ENCODE measurements at places on chromosomes 1 and 21. TPM values are rescaled to one million over a fixed set of nuclear protein-coding genes. Genes with fewer than 3 reads are reported as not detected.

The CD101 gene
- total RNA-seq = 3.1 TPM

GRCh38 chr1:201054091-201054543, 30.6 kb upstream of the KIF21B start:
- DNase-seq = no peak

GRCh38 chr1:92503926-92504285, 17.2 kb upstream of the GFI1 start:
- DNase-seq = no peak

DNA sequence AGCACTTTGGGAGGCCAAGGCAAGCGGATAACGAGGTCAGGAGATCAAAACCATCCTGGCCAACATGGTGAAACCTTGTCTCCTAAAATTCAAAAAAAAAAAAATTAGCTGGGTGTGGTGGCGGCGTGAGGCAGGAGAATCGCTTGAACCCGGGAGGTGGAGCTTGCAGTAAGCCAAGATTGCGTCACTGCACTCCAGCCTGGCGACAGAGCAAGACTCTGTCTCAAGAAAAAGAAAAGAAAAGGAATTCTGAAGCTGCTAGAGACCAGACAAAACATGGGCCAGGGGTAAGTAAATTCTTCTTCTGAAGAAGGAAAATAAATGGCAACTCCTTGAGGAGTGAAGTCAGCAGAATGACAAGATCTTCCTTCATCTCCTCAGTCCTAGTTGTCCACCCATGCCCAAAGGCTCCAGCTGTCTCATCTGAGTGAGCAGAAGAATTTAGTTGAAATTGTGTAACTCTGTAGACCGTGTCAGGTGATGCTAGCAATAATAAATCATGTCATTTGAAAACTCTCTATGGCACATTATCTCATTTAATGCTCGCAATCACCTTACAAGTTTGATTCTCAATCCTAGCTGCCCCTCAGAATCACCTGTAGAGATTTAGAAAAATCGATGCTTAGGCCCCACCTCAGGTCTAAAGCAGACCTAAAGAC, 14.3 kb downstream of the PDZK1 start:
- no peak for DNase-seq

- DNase-seq = no peak
Observed at GRCh38 chr21:40615505-40616376, 231.2 kb downstream of the DSCAM start.

DNA sequence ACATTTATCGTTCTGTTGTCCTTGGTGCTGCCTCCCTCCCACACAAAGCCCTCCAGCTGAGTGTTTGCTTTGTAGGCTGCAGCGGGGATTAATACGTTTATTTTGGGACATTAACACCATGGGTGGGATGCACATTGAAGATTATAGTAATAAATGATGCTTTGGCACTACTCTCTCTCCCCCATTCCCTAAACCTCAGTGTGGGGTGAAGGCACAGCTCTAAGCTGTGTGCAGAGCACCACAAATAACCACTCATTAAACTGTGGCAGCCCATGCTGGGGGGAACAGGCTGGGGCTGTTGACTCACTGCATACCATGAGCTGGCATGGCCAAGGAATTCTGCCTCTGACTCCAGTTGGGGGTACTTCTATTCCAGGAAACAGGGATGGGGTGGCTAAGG, 7.7 kb downstream of the PCP4L1 start:
- DNase-seq = no peak

The HHIPL2 gene
- 0.32 TPM for total RNA-seq

DNA sequence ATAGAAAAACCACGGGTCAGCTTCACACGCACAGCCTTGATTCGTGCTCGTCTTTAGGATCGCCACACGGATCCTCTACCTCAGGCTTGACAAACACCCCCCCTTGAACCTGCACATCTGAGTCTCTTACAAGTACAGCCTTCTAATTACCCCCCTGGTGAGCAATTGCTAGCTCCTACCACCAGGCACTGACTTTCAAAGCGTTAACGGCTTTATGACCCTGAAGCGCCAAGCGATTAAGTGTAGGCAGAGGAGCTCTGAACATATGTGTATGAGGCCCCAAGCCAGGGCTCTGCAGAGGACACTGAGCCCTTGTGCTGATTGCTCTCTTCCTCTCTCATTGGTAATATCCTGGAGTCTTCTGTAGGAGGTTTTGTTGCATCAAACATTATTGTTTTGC, 55.7 kb upstream of the EPHA8 start:
- DNase-seq = no peak
